ENCODE measurements at places on chromosomes 2 and 18.
A peak's percentile ranks its signal among the peaks of the same experiment; 100 is the strongest.

DNA sequence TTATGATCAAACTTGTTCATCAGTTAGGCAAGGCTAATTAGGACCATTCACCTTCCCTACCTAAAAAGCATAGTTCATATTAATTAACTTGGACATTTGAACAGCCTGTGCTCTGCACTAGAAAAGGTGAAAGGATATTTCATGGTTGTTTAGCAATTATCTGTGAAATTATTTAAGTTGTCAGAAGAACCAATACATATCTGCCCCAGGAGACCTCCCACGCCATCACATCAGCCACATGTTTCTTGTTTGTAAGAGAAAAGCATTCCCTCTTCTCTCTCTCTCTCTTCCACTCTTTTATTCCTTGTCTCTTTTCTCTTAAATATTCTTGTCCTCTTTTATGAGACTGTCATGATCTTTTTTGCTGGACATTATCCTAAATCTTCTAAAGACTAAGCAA is 282.0 kb upstream of the RND3 start:
- DNase-seq = no peak

- no peak for DNase-seq
These were observed 49.1 kb upstream of the CPO start for GRCh38 chr2:206890179-206890578.

- no peak for DNase-seq
These were observed 33.2 kb downstream of the ERLEC1 start for GRCh38 chr2:53820048-53820447.

DNA sequence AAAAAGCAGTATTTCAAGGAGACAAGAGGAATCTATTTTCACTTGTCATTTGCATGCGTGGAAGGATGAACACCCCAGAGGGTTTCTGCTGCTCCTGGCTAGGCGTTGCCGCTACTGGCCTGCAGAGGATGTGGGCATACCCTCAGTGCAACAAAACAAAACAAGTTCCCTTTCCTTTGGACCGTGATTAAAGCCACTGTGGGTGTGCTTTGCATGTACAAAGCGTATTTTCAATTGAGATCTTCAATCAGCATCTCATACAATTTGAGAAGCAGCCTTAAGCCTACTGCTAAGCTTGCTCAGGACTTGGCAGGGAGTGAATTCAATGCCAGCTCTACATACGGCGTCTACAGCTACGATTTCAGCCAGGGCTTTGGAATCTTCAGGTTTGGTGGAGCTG is 298.4 kb downstream of the LPIN1 start:
- no peak for DNase-seq

- DNase-seq = no peak
These were observed 10.6 kb downstream of the CNNM3 start for GRCh38 chr2:96826546-96827278.

DNA sequence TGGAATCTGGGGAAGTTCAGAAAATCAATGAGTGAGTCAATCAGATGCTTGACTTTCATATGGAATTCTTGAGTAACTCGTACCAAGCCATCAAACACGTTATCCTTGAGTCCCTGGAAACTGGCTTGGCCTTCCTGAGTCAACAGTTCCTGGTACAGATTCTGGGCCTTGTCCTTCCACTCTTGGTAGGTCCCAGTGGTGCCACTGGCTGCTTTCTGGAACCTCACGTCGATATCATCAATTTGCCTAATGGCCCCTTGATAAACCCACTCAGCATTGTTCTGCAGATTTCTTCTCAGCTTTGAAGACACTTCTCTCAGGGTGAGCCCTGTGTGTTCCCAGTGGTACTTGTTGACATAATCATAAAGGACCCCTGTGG is 41.1 kb downstream of the APOB start:
- DNase-seq = no peak

DNA sequence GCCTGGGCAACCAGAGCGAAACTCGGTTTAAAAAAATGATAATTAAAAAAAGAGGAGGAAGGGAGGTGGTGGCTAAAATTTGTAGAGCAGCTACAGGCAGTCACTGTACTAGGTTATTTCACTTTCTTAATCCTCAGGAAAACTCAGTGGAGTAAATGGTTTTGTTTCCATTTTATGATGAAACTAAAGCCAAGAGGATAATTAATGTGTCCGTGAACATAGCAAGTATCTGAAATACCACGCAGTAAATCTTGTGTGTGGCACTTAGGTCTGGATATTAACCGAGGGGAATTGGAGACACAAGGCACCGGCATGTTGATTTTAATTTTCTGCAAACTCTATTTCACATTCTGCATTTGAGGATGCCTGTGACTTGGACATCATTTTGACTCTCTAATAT is 14.5 kb downstream of the SH3BP4 start:
- DNase-seq = no peak

DNA sequence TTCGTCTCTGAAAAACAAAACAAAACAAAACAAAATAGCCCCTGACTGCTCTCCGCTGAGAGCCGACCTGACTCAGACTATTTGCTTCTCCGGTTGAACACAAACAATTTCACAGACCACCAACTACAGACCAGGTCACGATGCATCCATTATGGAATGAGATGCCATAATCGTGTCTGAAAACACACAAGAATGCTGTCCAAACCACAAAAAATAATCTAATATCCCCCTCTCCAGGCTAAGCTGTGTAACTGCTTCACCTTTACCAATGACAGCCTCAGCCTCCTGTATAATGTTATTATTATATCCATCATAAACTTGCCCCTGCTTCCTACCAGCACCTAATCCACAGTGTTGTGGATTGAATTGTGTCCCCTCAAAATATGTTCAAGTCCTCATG is 114.7 kb downstream of the DNAH6 start:
- DNase-seq = peak; percentile 19
